SW 1271 (cell line): ENCODE measurements at places on chromosomes 7 and 10.

DNA sequence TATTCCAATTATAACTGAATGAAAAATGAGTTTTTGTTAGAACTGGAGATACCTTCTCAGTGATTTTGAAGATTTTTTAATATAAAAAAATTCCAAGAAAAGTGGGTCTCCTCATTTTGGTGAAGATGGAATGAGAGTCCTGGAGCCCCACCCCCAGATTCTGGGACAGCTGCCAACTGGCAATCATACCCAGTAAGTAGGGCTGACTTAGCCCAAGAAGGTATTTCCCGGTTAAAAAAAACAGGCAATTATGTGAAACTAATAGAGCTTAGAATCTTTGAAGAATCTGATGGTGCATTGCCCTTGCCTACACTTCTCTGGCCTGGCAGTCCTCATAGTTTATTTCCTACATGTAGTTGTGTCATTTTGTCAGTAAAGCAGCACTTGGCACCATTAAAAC lies 52.8 kb upstream of the VWDE start:
- DNase-seq: no peak

- DNase-seq: no peak
Observed at GRCh38 chr10:90871766-90872647, at the start of gene RPP30. Gene RPP30, plus strand, starts transcription at chr10:90871974. Its CDS starts 13 bp downstream, at chr10:90871987.

DNA sequence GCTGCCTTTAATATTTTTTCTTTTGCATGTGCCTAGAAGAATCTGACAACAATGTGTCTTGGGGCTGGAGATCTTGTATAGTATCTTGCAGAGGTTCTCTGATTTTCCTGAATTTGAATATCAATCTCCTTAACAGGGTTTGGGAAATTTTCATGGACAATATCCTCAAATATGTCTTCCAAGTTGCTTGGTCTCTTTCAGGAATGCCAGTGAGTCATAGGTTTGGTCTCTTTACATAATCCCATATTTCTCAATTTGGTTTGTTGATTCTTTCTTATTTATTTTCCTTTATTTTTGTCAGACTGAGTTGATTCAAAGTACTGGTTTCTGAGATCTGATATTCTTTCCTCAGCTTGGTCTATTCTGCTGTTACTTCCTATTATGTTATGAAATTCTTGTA lies 208.7 kb upstream of the GLI3 start:
- no peak for DNase-seq

DNA sequence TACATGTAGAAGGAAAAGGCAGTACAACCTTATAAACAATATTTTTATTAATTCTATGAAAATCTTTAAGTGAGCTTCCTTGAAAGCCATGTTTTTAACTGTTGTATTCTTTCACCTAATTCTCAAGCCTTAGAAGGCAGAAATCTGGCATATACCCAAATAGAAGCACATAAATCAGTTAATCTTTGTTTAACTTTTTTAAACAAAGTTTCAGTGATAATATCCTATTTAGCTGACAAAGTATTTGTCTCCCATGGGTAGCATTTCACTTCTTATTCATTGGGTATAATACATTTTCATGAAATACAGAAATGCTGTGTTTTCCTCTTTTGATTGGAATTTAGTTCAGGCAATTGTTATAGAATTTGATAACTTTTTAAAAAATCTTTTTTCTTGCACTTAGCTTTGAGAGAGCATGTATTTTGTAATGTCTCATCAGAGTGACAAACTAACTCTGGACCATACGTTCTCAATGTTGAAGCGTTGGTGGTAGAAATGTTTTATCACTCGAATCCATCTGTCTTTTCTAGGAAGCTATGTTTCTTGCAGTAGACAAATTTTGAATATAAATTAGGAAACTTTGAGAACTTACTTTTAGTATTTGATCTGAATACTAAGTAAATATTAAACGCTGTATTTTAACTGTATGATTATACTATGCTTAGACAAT lies 78.1 kb downstream of the CREM start:
- DNase-seq: no peak

DNA sequence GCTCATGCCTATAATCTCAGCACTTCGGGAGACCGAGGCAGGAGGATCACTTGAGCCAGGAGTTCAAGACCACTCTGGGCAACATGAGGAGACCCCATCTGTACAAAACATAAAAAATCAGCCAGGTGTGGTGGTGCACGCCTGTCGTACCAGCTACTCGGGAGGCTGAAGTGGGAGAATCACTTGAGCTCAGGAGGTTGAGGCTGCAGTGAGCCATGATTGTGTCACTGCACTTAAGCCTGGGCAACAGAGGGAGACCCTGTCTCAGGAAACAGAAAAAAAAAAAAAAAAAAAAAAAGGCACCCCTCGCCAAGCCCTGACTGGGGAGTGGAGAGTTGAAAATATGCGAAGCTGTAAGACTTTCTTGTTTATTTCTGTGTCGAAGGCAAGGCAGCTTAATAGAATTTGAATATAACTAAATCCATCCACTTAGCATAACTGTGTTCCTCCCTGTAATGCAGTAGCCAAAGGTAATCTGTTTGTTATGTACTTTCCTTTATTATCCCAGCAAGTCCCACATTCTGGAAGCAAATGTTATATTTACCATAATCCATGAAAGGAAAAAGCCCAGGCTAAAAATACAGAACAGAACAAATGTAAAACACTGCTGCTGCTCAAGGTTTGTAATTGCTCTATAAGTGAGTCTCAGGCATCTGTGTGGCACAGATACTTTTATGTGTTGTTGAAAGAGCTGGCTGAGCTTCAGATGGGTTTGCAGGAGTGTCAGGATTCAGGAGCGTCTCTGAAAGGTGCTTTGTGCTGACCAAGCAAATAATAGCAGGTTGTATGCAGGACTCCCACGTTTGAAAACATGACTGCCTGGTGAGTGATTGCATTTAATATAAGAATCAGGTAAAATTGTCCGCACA lies 127.2 kb downstream of the CELF2 start:
- DNase-seq: no peak

DNA sequence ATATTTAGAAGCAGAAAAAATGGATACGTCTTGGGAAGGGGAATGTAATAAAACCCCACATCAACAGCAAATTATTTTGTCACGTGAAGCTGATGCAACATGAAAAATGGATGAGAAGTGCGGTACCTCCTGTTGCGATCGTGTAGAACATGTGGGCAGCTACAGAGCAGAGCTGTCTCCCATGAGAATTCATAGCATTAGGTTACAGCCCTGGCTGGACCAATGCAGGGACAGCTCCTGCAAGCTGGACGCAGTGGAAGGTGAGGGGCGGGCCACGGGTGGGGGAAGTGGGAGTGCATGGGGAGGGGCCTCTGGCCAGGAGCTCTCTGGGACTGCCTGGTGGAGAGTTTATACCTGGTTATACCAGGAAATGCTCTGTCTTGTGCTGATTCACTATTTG lies 120.3 kb downstream of the GATA3 start:
- DNase-seq: no peak

DNA sequence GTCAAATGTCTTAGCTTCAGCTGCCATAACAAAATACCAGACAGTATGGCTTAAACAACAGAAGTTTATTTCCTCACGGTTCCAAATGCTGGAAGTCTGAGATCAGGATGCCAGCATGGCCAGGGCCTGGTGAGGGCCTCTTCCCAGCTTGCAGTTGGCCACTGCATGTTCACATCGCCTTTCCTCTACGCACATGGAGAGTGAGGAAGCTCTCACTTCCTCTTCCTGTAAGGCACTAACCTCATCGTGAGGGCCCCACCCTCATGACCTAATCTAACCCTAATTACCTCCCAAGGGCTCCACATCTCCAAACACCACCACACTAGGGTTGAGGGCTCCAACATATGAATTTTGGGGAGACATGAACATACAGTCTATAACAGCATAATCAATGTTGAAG lies 14.4 kb downstream of the ZNF33B start:
- no peak for DNase-seq

- no peak for DNase-seq
Observed at GRCh38 chr7:121069346-121070100, 81.0 kb downstream of the CPED1 start.

DNA sequence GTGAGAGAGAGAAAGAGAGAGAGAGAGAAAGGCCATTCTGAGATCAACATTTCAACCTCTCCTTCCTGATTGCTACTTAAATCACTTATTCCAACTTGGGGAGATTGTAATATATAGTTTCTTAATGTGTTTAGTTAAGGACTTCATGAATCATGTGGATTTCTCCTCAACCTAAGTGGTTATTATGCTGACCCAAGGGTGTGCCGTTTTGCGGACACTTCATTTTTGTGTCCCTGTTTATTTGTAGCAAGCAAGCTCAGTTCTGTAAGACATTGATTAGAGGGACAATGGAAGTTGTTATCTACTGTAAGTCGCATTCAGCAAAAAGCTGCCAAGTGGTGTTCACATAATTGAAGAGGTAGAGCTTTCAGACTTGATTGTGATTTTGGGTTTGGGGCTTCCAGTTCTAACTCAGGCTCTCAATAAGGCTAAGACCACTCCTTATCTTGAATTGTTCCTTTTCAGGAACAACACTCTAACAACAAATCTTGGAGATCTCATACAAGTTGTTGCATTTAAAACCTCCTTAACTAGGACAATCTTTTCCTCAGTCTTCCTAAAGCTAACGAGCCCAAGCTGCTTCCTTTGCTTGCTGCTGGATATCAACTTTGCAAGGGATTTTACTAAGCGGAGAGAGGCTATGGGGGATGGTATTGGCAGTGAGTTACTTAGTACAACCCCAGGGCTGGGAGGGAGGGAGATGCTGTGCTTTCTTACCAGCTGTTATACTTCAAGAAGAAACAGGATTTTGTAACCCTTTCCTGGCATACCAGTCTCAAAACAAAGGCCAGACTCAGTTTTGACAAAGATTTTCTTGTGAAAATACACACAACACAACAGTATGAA lies 19.8 kb upstream of the COL1A2 start:
- no peak for DNase-seq

GRCh38 chr7:69457595-69458504 lies 140.4 kb upstream of the AUTS2 start:
- no peak for DNase-seq

DNA sequence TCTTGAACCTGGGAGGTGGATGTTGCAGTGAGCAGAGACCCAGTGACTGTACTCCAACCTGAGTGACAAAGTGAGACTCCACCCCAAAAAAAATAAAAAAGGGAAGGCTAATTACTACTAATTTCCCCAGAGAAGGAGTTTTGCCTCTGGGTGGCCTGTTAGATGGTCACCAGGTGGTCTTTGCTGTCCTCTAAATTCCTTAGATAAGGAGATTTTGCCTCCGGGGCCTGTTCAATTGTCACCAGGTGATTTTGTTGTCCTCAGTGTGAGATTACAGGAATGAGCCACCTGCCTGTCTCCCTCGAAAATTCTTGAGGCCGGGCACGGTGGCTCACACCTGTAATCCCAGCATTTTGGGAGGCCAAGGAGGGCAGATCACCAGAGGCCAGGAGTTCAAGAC lies 24.4 kb upstream of the ZMIZ2 start:
- no peak for DNase-seq

GRCh38 chr10:5545778-5546710 lies 21.3 kb downstream of the CALML3 start:
- DNase-seq: no peak

DNA sequence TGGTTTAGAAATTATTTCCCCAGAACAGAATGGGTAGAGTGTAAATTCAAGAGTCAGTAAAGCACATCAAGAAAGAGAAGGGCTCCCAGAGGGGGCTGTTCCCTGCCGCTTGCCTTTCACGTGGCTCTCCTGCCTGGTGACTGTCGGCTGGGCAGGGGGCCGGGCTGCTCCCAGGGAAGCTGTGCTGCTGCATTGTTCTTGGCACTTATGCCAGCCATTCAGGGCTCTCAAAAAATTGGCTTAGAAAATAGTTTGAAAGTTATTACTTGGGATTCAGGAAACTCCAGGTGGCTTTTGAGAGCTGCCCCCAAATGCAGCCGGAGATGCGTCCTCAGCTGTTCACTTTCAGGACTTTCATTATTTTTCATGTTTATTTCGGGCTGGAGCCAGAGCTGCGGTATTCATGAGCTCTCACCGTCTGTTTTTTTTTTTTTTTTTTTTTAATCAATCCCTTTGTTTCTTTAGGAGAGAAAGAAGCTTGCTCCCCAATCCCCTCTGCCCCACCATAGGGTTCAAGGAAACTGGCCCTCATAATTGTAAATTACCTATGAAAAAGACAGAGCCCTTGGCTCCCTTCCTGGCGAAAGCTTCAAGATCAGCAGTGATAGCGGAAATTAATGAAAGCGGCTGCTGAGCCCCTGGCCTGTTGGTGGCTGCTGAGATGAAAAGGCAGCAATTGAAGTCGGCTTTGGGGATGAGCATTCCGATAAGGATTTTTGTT lies 94.1 kb downstream of the SORCS3 start:
- DNase-seq: no peak

- DNase-seq: no peak
Observed at GRCh38 chr10:132429281-132430230, 32.6 kb downstream of the PWWP2B start.

DNA sequence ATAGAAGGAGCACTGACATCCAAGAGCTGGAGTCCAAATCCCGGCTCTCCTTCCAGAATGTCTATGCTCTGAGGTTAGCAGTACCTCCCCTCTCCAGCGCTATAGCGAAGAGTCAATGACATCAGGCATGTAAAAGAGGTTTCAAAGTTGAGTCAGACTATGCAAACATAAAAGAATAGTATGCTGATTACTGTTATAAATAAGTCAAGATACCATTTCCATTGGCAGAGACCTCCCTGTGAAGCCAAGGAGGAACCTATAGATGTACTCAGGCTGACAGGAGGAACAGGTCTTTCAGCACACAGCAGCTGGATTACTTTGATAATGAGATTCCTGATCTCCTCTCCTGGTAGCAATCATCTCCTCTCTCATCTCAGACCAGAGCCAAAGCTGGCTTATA lies 103.9 kb upstream of the EFCAB10 start:
- DNase-seq: no peak

- DNase-seq: no peak
Observed at GRCh38 chr10:8455181-8455580, 400.7 kb downstream of the GATA3 start.

DNA sequence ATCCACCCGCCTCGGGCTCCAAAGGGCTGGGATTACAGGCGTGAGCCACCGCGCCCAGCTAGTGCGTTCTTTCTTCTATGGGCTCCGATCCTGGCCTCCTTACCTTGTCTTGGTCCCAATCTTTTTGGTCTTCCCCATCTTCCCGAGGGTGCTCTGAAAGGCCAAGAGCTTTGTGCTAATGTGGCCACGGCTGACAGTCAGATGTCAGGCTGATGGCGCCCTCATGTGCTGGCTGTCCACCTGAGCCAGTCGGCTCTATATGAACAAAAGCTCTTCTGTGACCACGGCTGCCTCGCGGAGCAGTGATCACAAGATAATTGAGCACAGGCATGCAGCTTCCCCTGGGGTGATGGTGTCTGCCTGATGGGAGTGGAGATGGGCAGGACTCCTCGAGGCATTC lies 11.0 kb upstream of the AHCYL2 start:
- DNase-seq: no peak

DNA sequence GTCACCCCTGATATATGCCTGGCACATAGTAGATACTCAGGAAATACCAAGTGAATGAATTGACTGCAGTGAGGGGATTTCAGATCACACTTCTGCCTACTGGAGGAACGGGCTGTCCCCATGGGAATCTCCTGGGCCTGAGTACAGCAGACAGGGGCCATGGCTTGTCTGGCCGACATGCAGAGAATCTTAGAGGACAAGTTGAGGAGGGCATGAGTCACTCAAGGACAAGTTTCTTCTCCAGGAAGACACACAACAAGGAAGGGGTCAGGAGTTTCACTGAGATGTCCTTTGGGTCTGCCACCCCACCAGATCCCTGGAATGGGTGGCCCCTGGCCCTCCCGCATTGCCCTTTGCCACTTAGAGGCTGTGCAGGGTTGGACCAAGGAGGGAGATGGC lies 20.7 kb downstream of the PLPP4 start:
- no peak for DNase-seq

GRCh38 chr10:11448190-11448544 lies 163.3 kb downstream of the USP6NL start:
- DNase-seq: no peak

GRCh38 chr10:30770229-30770628 lies 140.7 kb upstream of the LYZL2 start:
- no peak for DNase-seq

GRCh38 chr10:27518261-27518660 lies 14.2 kb downstream of the RAB18 start:
- no peak for DNase-seq
